ENCODE measurements at places on chromosomes 1 and 21. TPM values are rescaled to one million over a fixed set of nuclear protein-coding genes. Genes with fewer than 3 reads are reported as not detected.
A peak's percentile ranks its signal among the peaks of the same experiment; 100 is the strongest.

GRCh38 chr21:44984792-44985440 is 45.1 kb downstream of the SLX9 start:
- peak; percentile 0 for DNase-seq

GRCh38 chr1:75985827-75986226 is 53.6 kb upstream of the ASB17 start:
- no peak for DNase-seq

Gene EPHA8
- not detected for total RNA-seq

DNA sequence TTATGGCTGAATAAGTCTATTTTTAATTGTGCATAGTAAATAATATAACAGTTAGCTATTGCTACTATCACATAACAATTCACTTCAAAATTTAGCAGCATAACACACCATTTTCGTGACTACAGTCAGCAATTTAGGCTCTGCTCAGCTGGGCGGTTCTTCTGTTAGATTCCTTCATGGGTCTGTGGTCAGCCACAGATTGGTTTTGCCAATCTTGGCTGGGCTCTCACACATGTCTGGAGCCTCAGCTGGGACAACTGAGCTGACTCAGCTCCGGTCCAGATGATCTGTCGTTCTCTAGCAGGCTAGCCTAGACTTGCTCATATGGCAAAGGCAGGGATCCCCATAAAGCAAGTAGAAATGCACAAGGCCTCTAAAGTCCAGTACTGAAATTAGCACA is 15.1 kb upstream of the CDC42BPA start:
- peak; percentile 80 for DNase-seq

Gene GPR37L1
- total RNA-seq: not detected

DNA sequence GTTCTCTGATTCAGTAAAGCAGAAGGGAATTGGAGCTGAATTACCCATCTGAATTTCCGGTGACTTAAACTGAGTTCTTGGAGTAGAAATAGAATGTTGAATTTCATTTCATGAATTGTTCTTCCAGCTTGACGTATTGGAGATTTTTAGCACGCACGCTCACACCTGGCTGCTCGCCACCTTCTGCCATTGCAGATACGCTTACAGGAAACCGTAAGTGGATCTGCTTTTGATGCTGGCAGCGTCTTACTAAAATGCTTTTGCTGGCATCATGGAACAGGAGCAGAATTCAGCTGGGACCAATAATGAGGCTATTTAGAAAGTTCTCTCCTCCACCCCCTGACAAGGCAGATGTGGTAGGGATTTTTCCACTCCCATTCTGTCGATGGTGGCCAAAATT is 17.7 kb upstream of the ELAVL4 start:
- DNase-seq: no peak

- DNase-seq: peak; percentile 43
Measured at GRCh38 chr1:58779801-58780382, 4.0 kb downstream of the JUN start.

DNA sequence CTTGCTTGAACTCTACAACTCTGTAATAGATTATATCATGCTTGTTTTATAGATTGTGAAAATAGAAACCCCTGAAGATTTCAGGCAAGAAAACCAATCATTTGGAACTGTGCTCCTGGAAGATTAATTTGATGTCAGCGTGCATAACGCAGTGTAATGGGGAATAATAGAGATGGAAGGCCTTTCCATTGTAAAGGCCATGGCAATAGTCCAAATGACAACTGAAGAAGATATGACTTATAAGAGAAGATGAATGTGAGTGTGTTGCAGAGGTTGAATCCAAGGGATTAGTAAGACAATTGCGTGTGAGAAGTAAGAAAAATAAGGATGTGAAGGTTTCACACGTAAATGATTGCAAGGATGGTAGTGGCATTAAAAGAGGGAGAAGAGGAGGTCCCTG is 285.0 kb downstream of the DUSP10 start:
- no peak for DNase-seq

- no peak for DNase-seq
Measured at GRCh38 chr1:36984675-36985074, 49.6 kb downstream of the GRIK3 start.

DNA sequence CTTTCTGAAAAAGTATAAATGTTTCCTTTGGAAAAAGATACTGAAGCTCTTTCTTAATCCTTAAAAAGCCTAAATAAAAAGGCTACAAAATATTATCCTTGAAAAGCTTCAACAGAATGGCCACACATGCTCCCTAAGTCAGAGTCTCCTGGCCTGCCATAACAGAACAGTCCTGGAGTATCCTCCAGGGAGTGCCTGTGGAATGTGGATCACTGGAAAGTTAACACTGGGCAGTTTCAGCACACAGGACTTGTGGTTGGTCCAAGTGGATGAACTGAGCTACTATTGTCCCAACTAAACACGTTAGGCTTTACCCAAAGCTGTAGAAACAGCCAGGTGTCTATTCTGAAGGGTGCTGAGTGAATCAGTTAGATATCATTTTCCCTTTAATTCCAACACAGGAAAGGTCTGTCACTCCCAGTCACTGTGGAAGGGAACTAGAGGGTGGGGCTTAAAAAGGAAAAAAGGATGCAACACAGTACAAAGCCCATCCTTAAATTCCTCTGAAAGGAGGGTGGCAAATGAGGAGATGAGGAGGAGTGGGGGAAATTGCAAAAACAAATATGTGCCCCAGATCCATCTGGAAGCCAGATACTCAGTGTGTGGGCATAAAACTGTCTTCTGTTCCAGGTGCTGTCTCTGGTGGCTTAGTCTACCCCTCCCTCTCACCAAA is 196.3 kb upstream of the SPAG17 start:
- no peak for DNase-seq
